ENCODE measurements at places on chromosomes 3 and 15. TPM values are rescaled to one million over a fixed set of nuclear protein-coding genes. Genes with fewer than 3 reads are reported as not detected.

The RLBP1 gene
- not detected for total RNA-seq

The MEX3B gene
- total RNA-seq, result 0.60 TPM

The FANCD2OS gene
- total RNA-seq, result not detected

The SCAMP5 gene
- total RNA-seq, result 0.74 TPM

The SKOR1 gene
- 0.16 TPM for total RNA-seq

The IL12A gene
- total RNA-seq, result not detected
